Left ventricle myocardium superior (tissue), 1 donor: ENCODE measurements at places on chromosomes 5 and 9. TPM values are rescaled to one million over a fixed set of nuclear protein-coding genes. Genes with fewer than 3 reads are reported as not detected.

GRCh38 chr9:72132052-72132451 is 17.2 kb upstream of the GDA start:
- no peak for DNase-seq

GRCh38 chr9:77128125-77128789 is 49.1 kb upstream of the VPS13A start:
- DNase-seq, result no peak

- no peak for DNase-seq
Observed at GRCh38 chr9:27672718-27673117, 99.4 kb upstream of the C9orf72 start.

- DNase-seq, result no peak
Observed at GRCh38 chr5:148682058-148683026, 28.0 kb upstream of the HTR4 start.

DNA sequence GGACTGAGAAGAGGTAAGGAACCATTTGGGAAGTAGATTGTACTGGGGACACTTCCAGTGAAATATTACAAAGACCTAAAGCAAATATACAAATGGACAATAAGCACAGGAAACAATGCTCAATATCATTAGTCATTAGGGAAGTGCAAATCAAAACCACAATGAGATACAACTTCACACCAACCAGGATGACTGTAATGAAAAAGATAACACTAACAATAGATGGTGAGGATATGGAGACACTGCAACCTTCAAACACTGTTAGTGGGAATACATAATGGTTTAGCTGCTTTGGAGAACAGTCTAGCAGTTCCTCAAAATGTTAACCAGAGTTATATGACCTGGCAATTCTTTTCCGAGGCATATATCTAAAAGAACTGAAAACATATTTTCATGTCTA is 149.7 kb downstream of the TRPM3 start:
- no peak for DNase-seq

IFNA13 gene
- total RNA-seq, result not detected

- no peak for DNase-seq
Observed at GRCh38 chr5:133902511-133903118, 65.8 kb downstream of the C5orf15 start.

DNA sequence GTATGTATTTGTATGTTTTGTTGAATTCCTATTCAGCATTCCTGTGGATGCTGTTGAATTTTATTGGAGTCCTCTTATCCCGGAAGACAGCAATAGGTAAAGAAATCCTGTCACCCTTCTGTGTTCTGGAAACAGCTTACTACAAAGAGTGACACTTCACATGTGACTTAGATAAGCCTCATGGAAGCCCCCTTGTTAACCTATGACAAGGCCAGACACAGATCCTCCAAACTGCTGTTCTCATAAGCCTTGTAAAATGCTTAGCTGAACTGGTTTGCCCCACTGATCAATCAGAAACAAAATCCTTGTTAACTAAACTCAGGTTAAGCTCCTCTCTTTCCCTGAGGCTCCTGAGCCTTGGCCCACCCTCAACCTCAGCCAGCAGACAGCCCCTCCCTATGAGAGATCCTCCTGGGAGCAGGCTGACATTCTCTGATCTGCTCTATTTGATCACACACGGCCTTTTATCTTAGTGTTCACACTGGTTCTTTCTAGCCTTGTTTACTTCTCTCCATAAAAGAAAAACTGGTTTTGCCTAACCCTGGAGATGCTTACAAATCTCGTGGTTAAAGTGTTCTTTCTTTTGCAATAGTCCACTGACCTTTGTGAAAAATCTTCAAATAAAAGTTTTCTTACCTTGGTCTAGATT is 29.4 kb upstream of the ATP6V1G1 start:
- no peak for DNase-seq

F2RL2 gene
- 0.27 TPM for total RNA-seq

GRCh38 chr5:128038643-128039042 is 44.9 kb upstream of the SLC12A2 start:
- DNase-seq, result no peak

SLC4A9 gene
- not detected for total RNA-seq

- DNase-seq, result no peak
Observed at GRCh38 chr9:98178874-98179850, 13.3 kb downstream of the CORO2A start.
